ENCODE measurements at places on chromosomes 1 and 21. TPM values are rescaled to one million over a fixed set of nuclear protein-coding genes. Genes with fewer than 3 reads are reported as not detected.
A peak's percentile ranks its signal among the peaks of the same experiment; 100 is the strongest.

PTPN7 gene
- 2.7 TPM for total RNA-seq

DNA sequence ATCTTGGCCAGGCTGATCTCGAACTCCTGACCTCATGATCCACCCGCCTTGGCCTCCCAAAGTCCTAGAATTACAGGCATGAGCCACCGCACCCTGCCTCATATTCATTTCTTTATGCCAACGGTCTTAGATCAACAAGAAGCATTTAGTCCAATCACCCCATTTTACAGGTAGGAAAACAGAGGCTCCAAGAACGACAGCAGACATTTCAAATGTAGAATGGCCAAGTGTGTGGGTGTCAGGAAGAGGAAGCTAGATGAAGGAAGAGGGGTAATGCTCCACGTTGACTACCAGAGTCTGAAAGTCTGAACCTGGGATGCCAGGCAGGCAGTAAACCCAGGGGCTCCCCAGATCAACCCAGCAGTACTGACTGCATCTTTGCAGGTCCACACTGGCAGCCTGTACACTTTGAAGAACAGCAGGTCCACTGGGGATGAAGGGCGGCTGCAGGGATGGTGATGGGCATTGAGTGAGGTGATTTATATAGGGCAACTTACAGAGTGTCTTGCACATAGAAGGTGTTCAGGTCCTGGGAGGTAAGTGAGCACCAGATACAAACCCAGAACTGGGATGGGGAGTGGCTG, 120.2 kb downstream of the EPHB2 start:
- no peaks in the 10 kb centered on the region for H3K36me3 ChIP-seq
- H3K4me1 ChIP-seq: peaks cover 11% of the 10 kb centered on the region
- H3K27ac ChIP-seq: no peak overlapping the region

BNIPL gene
- total RNA-seq: 5.9 TPM

- no peak for DNase-seq
- peak overlapping the region; percentile 97 for H3K4me3 ChIP-seq
- H3K4me1 ChIP-seq: peaks cover 12% of the 10 kb centered on the region
- peaks cover 3% of the 10 kb centered on the region for H3K36me3 ChIP-seq
- H3K27me3 ChIP-seq: no peaks in the 10 kb centered on the region
These were observed 4.2 kb downstream of the PPP1R15B start for GRCh38 chr1:204407295-204407971.

DNA sequence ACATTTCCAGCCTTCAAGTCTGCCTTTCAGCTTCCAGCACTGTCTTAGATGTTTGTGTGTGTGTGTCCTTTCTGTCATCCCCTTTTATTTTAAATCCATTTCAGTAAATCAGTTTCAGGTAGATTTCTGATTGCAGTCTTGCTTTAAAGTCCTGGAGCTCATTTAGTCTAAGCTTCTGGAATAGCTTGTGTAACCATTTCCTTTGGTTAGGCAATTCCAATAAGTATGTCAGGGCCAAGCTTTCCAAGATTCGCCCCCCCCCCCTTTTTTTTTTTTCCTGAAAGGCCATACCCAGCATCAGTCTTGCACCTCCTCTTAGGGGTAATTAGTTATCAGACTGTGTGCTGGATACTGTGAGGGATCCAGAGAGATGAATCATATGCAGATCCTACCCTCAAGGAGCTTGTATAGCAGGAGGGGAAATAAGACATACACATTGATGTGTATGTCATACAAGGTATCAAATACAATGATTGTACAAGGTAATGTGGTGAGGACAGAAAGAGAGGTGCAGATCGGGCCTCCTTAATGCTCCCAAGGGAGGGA, 41.3 kb downstream of the NFYC start:
- H3K36me3 ChIP-seq: no peaks in the 10 kb centered on the region
- no peak overlapping the region for H3K27ac ChIP-seq
- no peaks in the 10 kb centered on the region for H3K27me3 ChIP-seq
- DNase-seq: no peak

DNA sequence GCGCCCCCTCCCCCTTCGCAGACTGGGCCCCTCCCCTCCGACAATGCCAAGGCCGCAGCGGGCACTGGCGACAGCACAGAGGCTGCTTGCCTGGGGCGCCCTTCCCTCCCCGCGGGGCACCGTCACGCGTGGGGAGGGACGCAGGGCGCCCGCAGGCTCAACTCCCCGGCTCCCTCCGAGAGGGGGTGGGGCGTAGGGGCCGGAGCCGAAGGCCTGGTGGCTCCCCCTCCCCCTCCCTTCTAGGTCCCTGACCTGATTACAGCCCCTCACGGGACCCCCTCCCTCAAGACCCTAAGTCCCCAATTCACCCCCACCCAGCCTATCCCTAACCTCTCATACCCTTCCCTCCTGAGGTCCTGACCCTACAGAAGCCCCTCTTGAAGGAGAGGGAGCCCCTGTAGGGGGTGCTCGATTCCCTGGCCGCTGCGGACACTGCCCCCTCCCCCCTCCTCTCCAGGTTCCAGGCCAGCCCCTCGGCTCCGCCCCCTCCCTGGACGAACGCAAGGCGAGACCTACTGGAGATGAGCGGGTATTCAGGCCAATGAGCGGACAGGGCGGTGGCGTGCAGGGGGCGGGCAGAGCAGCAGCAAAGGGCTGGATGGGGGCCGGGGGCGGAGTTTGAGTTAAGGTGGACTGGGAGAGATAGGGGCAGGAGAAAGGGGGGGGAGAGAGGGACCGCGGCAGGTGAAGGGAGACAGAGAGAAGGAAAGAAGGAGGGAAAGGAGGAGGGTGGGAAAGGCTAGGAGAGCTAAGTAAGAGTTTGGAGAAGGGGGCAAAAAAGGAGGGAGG, 733 bp upstream of the ZBTB7B start:
- H3K4me1 ChIP-seq: peaks cover 65% of the 10 kb centered on the region
- H3K36me3 ChIP-seq: no peaks in the 10 kb centered on the region
- DNase-seq: peak; percentile 100
- H3K27ac ChIP-seq: peak overlapping the region; percentile 96
- H3K27me3 ChIP-seq: no peaks in the 10 kb centered on the region

- H3K27me3 ChIP-seq: no peaks in the 10 kb centered on the region
- DNase-seq: no peak
- peak overlapping the region; percentile 77 for H3K4me3 ChIP-seq
- no peak overlapping the region for H3K27ac ChIP-seq
These were observed 779 bp downstream of the LRRC40 start for GRCh38 chr1:70204600-70204999.

DNA sequence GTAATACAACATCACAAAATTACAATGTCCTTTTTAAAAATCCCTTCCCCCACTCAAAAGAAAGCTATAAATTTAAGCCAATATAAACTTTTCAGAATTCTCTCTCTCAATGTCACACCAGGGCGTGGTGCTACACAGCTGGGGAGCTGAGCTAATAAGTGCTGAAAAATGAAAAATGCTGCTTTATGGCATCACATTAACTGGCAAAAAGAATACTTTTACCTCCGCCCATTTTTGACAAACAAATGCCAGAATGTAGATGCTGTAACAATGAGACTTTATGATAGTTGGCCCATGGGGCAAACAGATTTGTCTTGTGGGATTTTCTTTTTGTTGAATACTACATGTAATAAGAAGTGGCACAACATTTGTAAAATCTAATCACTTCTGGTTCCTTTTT, 12.7 kb upstream of the LYPLAL1 start:
- H3K27me3 ChIP-seq: no peaks in the 10 kb centered on the region
- H3K4me1 ChIP-seq: no peaks in the 10 kb centered on the region
- H3K27ac ChIP-seq: no peak overlapping the region
- no peaks in the 10 kb centered on the region for H3K36me3 ChIP-seq
- no peak for DNase-seq

DNA sequence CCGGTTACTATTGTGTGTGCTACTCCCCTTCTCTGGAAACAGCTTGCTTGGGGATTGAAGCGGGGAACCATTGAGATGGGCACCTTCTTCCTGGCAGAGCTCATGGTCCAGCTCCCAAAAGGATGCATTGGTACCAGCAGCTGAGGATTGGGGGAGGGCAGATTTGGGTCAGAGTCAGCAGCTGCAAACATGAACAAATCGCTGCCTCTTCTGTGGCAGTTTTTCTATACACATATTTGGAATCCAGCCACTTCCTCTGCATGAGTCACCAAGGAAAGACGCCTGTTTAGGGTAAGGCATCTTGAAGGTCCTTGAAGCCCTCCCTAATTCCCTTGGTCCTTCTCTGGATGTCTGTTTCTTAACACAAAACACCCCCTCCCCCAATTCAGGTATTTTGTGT, 104.7 kb downstream of the DAB1 start:
- no peak overlapping the region for H3K27ac ChIP-seq
- peak; percentile 49 for DNase-seq

DNA sequence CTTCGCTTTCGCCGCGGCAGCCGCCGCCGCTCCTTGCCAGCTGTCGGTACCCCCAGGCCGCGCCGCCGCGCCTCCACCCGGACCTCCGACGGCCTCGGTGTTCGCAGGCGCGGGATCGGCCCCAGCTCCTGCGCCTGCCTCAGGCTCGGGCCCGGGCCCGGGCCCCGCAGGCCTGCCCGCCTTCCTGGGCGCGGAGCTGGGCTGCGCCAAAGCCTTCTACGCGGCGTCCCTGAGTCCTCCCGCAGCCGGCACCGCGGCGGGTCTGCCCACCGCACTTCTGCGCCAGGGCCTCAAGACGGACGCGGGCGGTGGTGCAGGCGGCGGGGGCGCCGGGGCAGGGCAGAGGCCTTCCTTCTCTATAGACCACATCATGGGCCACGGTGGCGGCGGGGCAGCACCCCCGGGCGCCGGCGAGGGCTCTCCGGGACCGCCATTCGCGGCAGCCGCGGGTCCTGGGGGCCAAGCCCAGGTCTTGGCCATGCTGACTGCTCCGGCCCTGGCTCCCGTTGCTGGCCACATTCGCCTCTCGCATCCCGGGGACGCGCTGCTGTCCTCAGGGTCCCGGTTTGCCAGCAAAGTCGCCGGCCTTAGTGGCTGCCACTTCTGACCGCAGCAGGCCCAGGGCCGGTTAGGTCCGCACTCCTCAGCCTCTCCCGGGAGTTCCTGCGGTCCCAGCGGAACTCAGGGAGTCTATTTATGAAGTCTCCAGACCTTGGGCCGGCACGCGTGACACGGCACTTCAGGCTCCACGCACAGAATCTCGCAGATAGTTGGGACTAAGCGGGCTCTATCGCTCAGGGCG, 1.4 kb downstream of the FOXD2 start:
- peak overlapping the region; percentile 76 for H3K4me3 ChIP-seq
- peaks cover 100% of the 10 kb centered on the region for H3K27me3 ChIP-seq
- H3K27ac ChIP-seq: no peak overlapping the region
- DNase-seq: no peak

DNA sequence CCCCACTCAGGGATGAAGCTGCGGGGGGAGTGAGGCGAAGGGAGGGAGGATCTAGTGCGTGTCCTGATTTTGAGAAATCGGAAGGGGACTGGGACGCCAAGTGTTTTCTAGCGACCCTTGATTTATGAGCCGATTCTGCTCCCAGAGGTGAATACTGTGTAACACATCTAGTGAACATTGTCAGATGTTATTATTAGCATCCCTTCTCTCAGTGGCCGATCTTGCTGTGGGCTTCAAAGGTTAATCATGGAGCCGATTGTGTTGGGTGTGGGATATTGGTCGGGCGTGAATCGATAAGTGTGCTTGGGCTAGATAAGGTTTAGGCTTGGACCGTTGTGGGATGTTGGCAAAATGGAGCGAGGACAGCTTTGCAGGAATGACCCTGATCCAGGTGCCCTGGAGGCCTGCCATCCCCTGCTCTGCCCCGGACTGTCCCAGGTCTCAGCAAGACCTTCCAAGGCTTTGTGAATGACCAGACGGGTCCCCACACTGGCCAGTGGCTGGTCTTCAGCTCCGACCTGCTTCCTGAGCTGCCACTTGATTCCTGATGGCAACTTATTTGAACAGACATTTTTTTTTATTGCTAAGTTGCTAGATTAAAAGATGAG, 2.2 kb downstream of the AJAP1 start:
- no peak for DNase-seq
- H3K4me3 ChIP-seq: no peak overlapping the region
- H3K27me3 ChIP-seq: peaks cover 67% of the 10 kb centered on the region
- H3K36me3 ChIP-seq: no peaks in the 10 kb centered on the region
- peaks cover 8% of the 10 kb centered on the region for H3K4me1 ChIP-seq

HEYL gene
- total RNA-seq: 12.6 TPM

DNA sequence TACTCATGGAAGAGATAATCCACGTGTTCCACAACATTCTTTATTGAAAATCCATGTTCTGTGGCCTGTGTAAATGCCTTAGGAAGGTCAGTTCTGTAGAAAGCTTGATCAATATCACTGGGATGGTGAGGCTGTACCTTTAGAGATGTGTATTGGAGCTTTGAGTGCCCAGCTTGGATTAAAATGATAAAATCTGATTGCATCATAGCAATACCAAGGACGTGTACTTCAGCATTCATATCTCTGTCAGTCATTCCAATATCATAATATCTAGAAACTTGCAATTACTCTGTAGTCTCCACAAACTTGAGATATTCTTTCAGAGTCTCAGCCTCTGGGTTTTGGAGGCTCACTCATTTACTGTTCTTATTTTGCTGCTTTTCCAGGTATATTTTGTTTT, 31.6 kb downstream of the IFI44 start:
- no peaks in the 10 kb centered on the region for H3K27me3 ChIP-seq
- H3K27ac ChIP-seq: no peak overlapping the region
- H3K36me3 ChIP-seq: no peaks in the 10 kb centered on the region
- H3K4me1 ChIP-seq: no peaks in the 10 kb centered on the region

DNA sequence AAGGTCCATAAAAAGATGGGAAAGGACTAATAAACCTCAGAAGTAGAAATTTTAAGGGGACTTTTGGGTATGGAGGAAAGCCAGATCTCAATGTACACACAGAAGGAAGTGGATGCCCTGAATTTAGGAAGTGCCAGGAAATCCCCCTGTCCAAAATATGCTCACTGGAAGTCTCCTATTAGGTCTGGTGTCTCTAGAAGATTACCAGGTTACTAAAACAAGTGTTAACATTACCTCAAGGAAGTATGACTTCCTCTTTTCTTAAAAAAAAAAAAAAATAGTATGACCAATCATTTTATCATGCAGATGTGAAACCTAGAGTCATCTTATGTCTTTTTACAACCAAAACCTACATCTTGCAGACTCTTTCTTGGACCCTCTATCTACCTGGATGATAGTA, 30.7 kb downstream of the CD58 start:
- no peak overlapping the region for H3K4me3 ChIP-seq
- H3K4me1 ChIP-seq: peaks cover 55% of the 10 kb centered on the region
- peaks cover 45% of the 10 kb centered on the region for H3K36me3 ChIP-seq
- H3K27ac ChIP-seq: peak overlapping the region; percentile 75

GRCh38 chr1:193914871-193915270, 728.5 kb upstream of the B3GALT2 start:
- H3K4me3 ChIP-seq: no peak overlapping the region
- H3K27me3 ChIP-seq: no peaks in the 10 kb centered on the region
- no peak for DNase-seq
- no peaks in the 10 kb centered on the region for H3K36me3 ChIP-seq

DNA sequence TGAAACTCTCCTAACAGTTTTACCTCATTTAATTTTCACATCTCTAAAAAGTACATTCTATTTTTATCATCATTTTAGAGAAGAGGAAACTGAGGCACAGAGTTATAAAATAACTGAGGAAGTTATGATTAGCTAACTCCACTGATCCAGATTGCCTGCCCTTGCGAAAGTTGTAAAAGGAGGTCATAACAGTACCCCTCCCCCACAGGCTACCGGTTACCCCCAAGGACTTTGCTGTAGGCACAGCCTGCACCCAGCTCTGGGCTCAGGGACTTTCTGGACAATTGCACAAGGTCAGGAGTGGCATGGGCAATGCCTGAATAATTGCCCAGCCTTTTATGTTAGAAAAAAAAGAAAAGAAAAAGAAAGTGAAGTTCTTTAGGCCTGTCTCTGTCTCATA, 22.7 kb downstream of the PIGM start:
- DNase-seq: no peak
- H3K4me3 ChIP-seq: no peak overlapping the region
- H3K27me3 ChIP-seq: no peaks in the 10 kb centered on the region
- no peak overlapping the region for H3K27ac ChIP-seq
- H3K4me1 ChIP-seq: no peaks in the 10 kb centered on the region

GRCh38 chr1:81409262-81409661, 391.5 kb upstream of the ADGRL2 start:
- DNase-seq: no peak
- no peaks in the 10 kb centered on the region for H3K4me1 ChIP-seq
- no peak overlapping the region for H3K27ac ChIP-seq
- no peaks in the 10 kb centered on the region for H3K27me3 ChIP-seq
- no peaks in the 10 kb centered on the region for H3K36me3 ChIP-seq
- no peak overlapping the region for H3K4me3 ChIP-seq

Data from left lung (tissue), 14 donors.